ENCODE measurements at places on chromosomes 2 and 18. TPM values are rescaled to one million over a fixed set of nuclear protein-coding genes. Genes with fewer than 3 reads are reported as not detected.

Gene ATOH8
- 16.4 TPM for total RNA-seq

Gene HYCC2
- 14.8 TPM for total RNA-seq

Gene ASB18
- 1.1 TPM for total RNA-seq

Gene COL6A3
- 160 TPM for total RNA-seq

Gene IL1RL1
- not detected for total RNA-seq

Gene KCNJ13
- not detected for total RNA-seq

Gene ZC3H6
- total RNA-seq = 5.6 TPM

GRCh38 chr18:79071503-79072210 is 2.5 kb downstream of the ATP9B start:
- no peaks in the 10 kb centered on the region for H3K27me3 ChIP-seq
- peaks cover 11% of the 10 kb centered on the region for H3K4me1 ChIP-seq
- no peak overlapping the region for H3K4me3 ChIP-seq
- DNase-seq = no peak

- no peaks in the 10 kb centered on the region for H3K27me3 ChIP-seq
- no peak for DNase-seq
Measured at GRCh38 chr2:220614064-220614463, 958.0 kb downstream of the EPHA4 start.

DNA sequence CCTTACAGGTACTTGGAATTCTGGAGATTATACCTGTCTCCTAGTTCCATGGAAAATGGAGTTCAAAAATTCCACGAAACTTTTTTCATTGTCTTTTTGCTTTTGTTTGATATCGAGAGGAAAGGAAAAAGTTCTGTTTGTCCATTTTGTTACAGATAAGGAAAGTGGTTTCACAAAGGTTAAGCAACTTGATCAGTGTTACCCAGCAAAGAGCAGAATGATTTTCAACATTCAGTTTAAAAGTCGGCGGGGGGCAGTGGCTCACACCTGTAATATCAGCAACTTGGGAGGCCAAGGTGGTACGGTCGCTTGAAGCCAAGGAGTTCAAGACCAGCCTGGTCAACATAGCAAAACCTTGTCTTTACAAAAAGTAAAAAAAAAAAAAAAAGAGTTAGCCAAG is 118.8 kb downstream of the LDLRAD4 start:
- H3K36me3 ChIP-seq = no peaks in the 10 kb centered on the region
- no peaks in the 10 kb centered on the region for H3K27me3 ChIP-seq
- H3K4me3 ChIP-seq = no peak overlapping the region
- no peak for DNase-seq
- H3K4me1 ChIP-seq = no peaks in the 10 kb centered on the region

DNA sequence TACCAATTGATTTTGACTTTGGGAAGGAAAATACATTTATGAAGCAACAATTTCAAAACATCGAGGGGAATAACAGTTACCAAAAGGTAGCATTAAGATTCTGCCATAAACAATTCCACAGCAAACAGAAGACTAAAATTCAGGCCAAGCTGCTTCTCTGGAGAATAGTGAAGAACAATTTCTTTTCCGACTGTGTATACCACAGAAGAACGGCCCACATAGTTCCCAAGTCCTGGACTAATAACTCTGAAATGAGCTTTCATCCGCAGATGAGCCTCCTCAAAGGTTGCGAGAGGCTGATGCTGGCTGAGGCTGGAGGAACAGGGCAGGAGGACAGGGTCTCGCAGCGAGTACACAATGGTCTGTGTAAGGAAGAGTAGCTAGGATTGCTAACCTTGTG is 278.9 kb upstream of the TCF4 start:
- H3K4me1 ChIP-seq = peaks cover 8% of the 10 kb centered on the region
- no peaks in the 10 kb centered on the region for H3K36me3 ChIP-seq
- no peak for DNase-seq

DNA sequence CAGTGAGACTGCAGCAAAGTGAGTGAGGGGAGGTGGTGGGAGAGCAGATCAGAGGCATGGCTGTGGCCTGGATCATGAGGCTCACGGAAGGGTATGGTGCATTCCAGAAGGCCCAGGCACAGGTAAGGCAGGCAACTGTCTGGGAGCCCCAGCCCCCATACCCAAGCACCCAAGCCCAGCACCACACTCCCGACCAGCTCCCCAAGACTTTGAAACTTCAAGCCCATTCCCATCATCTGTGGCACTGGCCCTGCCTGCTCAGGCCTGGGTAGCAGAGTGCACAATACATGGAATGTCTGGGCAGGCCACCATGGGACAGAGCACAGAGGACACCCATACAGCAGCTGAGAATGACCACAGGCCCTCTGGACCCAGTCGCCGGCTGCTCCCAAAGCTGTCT is 202.6 kb upstream of the ARL4C start:
- no peak for DNase-seq
- peaks cover 31% of the 10 kb centered on the region for H3K4me1 ChIP-seq
- no peak overlapping the region for H3K4me3 ChIP-seq
- no peak overlapping the region for H3K27ac ChIP-seq

DNA sequence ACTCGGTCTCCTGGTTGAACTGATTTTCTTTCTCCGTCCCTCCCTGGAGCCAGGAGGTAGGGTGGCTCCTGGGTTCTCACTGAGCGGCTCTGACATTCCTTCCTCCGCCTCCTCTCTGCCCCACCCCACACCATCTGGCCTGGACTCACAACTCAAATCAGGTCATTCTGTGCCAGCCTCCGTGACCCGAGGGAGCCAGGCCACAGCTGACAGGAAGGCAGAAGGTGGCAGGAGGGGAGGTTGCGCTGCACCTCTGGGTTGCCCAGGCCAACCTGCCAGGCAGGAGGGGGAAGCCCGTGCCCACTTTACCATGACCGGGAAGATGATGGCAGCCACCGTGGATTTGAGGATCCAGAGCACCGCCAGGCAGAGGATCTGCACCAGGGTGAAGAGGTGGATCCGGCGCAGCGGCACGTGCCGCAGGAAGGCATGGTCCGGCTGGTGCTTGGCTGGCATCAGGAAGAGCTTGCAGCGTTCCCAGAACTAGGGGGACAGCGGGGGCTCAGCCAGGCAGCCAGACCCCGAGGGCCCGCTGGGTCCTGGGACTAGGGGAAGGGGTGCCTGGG is 28.3 kb downstream of the MTHFD2 start:
- no peak for DNase-seq
- no peak overlapping the region for H3K27ac ChIP-seq
- H3K4me1 ChIP-seq = no peaks in the 10 kb centered on the region
- no peaks in the 10 kb centered on the region for H3K36me3 ChIP-seq

GRCh38 chr2:227971619-227972230 is 100.3 kb downstream of the DAW1 start:
- H3K36me3 ChIP-seq = no peaks in the 10 kb centered on the region
- H3K4me3 ChIP-seq = no peak overlapping the region
- DNase-seq = no peak
- H3K27me3 ChIP-seq = no peaks in the 10 kb centered on the region

DNA sequence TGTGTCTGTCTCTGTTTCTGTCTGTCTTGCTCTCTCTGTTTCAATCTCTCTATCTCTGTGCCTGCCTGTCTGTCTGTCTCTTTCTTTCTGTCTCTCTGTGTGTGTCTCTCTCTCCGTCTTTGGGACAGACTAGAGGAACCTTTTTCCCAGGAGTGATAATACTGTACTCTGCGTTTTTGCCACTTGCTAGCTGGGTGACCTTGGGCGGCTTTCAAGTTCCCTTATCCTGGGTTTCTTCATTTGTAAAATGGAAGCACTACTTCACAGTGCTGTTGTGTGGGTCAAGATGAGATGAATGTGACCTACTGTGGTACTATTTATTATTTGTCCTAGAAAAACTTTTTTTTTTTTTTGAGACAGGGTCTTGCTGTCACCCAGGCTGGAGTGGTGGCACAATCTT is 42.4 kb downstream of the HPCAL1 start:
- no peak for DNase-seq
- no peak overlapping the region for H3K4me3 ChIP-seq
- H3K36me3 ChIP-seq = no peaks in the 10 kb centered on the region
- peaks cover 25% of the 10 kb centered on the region for H3K4me1 ChIP-seq

DNA sequence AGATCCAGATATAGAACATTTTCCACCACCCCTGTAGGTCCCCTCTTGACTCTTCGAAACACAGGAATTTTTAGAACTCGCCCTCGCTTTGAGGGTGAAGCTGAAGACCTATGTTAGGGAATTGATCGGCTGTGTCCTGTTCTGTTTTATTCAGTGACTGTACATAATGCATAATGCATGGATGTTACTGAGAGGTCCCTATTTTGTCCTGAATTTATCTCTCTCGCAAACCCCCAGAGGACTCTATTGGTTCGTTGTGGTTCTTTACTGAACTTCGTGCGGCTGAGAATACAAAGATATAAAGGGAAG is 431 bp upstream of the EIF5B start:
- peak overlapping the region; percentile 76 for H3K4me3 ChIP-seq
- H3K27ac ChIP-seq = peak overlapping the region; percentile 9
- no peaks in the 10 kb centered on the region for H3K27me3 ChIP-seq
- H3K4me1 ChIP-seq = peaks cover 6% of the 10 kb centered on the region
- no peak for DNase-seq

GRCh38 chr18:26429535-26430226 is 118.7 kb downstream of the KCTD1 start:
- no peak overlapping the region for H3K4me3 ChIP-seq
- H3K27ac ChIP-seq = no peak overlapping the region
- no peaks in the 10 kb centered on the region for H3K27me3 ChIP-seq

GRCh38 chr18:50405582-50406271 is 30.9 kb downstream of the SKA1 start:
- H3K36me3 ChIP-seq = no peaks in the 10 kb centered on the region
- H3K4me3 ChIP-seq = no peak overlapping the region
- DNase-seq = no peak

DNA sequence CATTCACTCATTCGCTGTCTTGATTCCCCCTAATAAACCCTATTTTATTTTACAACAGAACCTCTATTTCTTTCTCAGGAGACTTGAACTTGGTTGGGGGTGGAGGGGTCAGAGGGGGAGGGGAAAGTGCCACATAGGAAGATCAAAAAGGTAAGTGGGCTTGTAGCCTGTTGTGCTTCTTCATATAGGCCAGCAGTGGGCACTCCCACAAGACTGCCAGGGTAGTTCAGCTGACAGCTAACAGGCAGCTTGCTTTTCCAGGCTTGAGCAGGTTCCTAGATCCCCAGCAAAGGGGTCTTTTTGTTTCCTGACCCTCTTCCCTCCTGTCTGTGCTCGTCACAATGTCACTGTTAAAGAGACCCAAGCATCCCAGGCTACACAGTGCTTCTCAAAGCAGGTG is 829 bp upstream of the KIAA2012 start:
- H3K27ac ChIP-seq = no peak overlapping the region
- H3K27me3 ChIP-seq = no peaks in the 10 kb centered on the region
- peaks cover 8% of the 10 kb centered on the region for H3K4me1 ChIP-seq
- no peaks in the 10 kb centered on the region for H3K36me3 ChIP-seq

DNA sequence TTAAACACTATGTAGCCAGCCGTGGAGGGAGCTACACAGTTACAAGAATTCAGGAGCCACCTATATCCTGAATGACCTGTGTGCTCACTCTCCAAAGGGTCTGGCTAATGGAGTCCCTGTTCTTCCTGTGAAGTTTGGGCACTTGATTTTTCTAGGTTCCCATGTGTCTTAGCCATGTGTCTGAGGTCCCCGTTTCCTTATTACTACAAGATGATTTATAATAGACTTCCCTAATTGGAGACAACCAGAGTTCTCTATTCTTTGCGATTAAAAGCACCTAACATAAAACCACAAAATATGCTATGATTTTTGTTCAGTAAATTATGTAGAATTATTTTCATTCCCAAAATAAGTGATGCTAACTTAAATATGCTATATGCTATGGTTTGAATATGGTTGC is 83.4 kb downstream of the PDK1 start:
- no peaks in the 10 kb centered on the region for H3K36me3 ChIP-seq
- no peak for DNase-seq
- H3K27ac ChIP-seq = peak overlapping the region; percentile 30
- no peak overlapping the region for H3K4me3 ChIP-seq

Data from SJSA1 (cell line).